ENCODE measurements at places on chromosomes 4 and X. TPM values are rescaled to one million over a fixed set of nuclear protein-coding genes. Genes with fewer than 3 reads are reported as not detected.

The PRIMPOL gene
- total RNA-seq: 23.7 TPM

The FRG2 gene
- total RNA-seq: 0.96 TPM

DNA sequence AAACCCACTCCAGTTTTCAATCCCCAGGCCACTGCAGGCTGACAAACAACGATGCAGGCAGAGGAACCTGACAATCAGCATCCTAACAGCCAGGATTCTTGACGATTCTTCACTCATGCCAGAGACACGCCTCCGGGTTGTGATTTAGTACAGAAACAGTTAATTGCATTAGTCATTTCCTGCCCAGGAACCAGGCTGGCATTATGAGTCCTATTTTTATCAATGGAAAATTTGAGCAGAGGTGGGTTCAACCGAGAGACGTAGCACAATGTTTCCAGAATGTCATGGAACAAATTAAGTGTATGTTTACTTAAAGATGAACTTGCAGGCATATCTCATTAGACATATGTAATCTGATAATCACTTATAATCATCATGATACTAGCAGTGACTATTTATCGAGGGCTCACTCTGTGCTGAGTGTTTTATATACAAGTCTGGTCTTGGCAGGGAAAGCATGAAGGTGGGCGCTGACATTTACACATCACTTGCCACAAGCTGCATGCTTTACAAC, 159.7 kb downstream of the NSUN7 start:
- peak; percentile 83 for DNase-seq

DNA sequence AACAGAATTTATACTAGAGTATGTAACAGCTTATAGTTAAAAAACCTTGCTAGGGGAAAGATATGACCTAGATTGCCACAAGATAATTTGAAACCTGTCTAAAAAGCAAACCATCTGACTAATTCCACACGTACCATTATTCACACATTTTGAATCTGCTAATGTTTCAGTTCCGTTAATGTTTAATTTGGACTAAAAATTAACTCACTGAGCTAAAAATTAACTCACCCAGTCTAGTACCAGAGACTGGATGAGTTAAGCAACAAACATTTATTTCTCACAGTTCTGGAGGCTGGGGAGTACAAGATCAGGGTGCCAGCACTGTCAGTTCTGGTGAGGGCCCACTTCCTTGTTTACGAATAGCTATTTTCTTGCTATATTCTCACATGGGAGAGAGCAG, 231.5 kb upstream of the DIAPH2 start:
- no peak for DNase-seq

The ABCG2 gene
- 2.3 TPM for total RNA-seq

GRCh38 chrX:110135618-110136017, 132.7 kb downstream of the TMEM164 start:
- DNase-seq: no peak

GRCh38 chrX:114061226-114061625, 522.7 kb upstream of the HTR2C start:
- no peak for DNase-seq

The REPS2 gene
- total RNA-seq: 1.1 TPM

The TEX11 gene
- total RNA-seq: 0.88 TPM

DNA sequence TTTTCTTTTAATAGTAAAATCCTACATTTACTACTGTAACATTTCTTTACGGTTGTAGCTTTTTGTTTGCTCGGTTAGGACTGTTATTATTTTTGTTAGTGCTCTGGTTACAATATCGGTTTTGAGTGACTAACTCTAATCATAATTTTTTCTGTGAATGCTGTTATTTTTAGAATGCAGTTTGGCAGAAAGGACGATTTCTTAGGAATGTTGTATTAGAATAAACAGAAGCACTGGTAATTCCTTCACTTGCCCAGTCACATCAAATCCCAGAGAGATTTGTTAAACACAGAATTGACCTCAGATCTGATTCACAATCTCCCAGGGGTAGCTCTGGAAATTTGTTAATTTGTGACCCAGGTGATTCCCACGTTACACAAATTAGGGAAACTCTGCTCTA, 21.7 kb downstream of the DDIT4L start:
- DNase-seq: no peak

- DNase-seq: no peak
Observed at GRCh38 chr4:112865443-112865842, 184.0 kb upstream of the ANK2 start.

- no peak for DNase-seq
Observed at GRCh38 chrX:121456315-121456714, 408.9 kb downstream of the GLUD2 start.

DNA sequence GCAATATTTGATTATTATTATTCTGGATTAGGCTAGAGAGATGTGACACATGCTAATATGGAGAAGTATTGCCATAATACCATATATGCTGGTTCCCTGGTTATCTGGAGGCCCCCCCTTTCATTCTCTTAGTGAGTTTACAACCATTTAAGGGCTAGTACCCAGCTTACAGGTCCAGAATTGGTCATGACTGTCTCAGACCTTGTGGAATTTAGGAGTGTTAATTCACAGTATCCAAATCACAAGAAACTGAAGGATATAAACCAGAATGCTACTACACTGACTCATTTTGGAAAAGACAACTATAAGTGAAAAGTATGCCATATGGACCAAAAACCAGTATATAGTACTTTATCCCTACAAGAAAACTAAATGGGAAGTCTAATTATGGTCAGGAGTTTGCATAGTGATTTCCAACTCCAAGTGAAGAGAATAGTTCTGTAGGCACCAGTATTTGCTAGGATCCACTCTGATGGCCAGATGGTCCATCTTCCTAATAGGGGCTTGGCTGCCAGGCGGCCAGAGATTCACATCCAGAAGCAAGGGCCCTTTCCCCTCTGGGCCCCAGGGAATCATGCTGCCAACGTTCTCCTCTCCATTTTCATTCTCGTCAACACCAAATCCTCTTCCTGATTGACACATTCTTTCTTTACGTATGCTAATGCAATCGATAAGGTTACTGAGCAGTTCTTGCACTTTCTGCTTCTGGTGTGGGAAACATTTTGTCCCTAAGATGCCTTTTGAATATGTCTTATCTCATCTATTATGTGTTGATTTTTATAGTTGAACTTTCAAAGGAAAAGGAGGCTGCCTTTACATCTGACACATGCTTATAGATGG, 123.6 kb downstream of the SHROOM3 start:
- no peak for DNase-seq

The CITED1 gene
- 0.12 TPM for total RNA-seq
